G401 (cell line): ENCODE measurements at places on chromosomes 4 and X. TPM values are rescaled to one million over a fixed set of nuclear protein-coding genes. Genes with fewer than 3 reads are reported as not detected.

Gene RBMXL3
- not detected in 2 replicates for total RNA-seq

Gene MAML3
- total RNA-seq = not detected in 2 replicates

DNA sequence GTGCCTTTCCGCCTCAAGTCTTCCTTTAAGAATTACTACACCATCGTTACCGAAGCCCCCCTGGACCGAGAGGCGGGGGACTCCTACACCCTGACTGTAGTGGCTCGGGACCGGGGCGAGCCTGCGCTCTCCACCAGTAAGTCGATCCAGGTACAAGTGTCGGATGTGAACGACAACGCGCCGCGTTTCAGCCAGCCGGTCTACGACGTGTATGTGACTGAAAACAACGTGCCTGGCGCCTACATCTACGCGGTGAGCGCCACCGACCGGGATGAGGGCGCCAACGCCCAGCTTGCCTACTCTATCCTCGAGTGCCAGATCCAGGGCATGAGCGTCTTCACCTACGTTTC, 2.2 kb downstream of the PCDH10 start:
- DNase-seq = no peak

- peak; percentile 80 for DNase-seq
Observed at GRCh38 chr4:128810871-128811570, 1.5 kb downstream of the JADE1 start.

- no peak for DNase-seq
Observed at GRCh38 chr4:18880871-18881270, 859.3 kb upstream of the LCORL start.

DNA sequence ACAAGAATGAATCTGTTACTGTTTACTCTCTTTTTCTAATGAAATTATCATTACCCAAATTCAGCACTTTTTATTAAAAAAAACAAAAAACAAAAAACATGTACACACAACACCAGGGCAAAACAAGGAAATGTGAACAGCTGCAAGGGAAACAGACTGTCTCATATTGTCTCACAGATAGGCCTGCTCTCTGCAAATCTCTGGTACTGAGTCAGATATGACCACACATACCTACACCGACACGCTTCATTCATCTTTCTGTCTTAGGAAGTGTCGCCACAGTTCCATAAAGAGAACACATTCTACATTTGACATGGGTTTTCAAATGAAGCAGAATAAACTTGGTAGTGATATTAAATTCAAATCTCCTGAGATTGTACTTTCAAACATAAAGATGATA, 92.2 kb upstream of the GPR34 start:
- no peak for DNase-seq
